ENCODE measurements at places on chromosomes 6 and 20.

GRCh38 chr6:130697995-130698535 lies 129.1 kb upstream of the SMLR1 start:
- peak; percentile 34 for DNase-seq

DNA sequence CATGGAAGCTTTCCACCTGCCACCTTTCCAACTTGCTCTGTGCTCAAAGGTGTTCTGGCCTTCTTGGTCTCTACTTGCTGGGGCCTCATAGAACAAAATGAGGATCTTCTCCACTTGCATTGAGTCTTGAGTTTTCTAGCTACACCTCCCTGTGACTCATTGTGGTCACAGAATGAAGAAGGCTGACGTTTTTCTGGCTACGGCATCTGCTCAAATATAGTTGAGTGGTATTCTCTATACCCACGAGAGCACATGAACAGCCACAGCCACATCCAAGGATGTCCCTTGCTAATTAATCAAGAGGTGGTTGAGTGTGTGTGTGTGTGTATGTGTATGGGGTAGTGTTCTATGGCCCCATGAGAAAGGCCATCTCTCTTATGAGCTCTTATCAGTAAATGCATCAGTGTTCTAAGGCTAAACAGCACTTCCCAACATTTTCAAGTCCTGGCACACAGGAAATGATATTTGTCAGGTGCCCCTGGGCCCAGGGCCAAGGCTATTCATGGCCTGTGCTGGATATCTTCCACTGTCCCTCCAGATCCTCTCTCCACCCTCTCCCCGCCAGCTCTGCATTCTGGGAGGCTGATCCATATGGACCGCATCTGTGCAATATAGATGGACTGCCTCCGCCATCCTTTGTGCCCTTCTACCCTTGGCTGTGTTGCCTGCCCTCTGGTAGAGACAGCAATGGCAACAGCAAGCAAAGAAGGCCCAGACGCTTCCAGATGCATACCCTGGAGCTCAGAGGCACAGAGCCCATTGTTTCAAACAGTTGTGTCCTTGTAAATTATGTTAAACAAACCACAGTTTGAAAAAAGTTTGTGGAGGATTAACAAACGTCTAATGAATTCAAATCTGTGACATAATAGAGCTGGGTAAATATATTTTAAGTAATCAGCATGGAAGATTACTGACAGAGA lies 150.2 kb downstream of the LRFN2 start:
- DNase-seq = peak; percentile 22

GRCh38 chr6:149806127-149806526 lies 56.6 kb downstream of the PCMT1 start:
- DNase-seq = no peak

DNA sequence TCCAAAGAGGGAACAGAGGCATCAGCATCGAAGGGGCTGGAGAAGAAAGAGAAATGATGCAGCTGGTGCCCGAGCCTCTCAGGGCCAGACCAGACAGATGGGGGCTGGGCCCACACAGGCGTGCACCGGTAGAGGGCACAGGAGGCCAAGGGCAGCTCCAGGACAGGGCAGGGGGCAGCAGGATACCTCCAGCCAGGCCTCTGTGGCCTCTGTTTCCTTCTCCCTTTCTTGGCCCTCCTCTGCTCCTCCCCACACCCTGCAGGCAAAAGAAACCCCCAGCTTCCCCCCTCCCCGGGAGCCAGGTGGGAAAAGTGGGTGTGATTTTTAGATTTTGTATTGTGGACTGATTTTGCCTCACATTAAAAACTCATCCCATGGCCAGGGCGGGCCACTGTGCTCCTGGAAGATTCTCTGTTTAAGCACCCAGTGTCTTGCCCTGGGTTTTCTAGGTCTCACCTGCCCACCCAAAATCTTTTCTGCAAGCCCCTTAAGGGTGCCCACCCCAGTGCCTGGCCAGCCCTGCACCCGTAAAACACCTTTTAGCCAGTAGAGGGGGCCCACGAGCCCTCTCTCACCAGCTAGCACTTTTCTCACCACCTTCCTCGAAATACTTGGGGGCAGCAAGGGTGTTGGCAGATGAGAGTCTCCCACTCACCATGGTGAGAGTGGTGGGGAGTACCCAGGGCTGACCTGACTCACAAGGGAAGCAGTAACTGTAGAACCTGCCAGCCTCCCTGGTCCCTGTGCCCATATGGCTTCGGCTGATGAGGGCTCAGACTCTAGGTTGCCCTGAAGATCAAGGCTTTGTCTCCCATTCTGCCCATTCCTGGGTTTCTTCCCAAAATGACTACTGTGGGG lies 35.7 kb upstream of the ID1 start:
- peak; percentile 69 for DNase-seq

DNA sequence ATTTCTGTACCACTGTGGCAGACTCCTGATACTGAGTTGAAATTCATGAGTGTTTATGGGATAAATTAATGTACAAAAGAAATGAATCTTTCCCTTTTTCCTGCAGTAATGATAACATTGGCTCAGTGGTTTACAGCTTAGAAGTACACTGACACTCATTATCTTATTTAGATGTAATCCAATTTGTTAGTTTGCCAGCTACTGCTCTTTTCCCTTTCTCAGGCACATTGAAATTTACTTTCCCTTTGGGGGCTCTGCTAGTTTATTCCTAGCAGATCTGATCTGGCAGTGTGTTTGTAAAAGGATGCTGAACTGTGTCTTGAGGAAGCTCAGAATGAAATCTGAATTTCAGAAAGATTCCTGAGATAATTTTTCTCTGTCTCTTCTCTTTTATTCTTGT lies 3.0 kb downstream of the CEP250 start:
- no peak for DNase-seq

DNA sequence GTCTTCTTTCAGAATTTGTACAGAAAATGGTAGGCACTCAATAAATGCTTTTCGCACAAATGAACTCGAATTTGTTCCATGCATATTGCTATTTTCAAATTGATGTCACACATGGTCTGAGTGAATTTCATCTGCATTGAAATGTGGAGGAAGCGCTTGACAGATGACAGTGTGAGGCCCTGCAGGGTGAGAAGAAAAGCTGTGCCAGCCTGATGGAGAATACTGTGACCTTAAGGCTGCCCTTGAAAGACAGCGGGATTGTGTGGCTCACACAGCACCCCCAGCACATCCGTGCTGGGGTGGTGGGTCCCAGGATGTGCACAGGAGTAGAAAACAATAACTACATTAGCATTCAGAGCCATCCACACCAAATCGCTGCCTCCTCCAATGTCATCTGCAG lies 14.8 kb upstream of the MCHR2 start:
- no peak for DNase-seq

- DNase-seq = no peak
These were observed 48.2 kb upstream of the FAM50B start for GRCh38 chr6:3800850-3801591.

GRCh38 chr6:143195349-143195845 lies 134.7 kb downstream of the AIG1 start:
- DNase-seq = no peak

DNA sequence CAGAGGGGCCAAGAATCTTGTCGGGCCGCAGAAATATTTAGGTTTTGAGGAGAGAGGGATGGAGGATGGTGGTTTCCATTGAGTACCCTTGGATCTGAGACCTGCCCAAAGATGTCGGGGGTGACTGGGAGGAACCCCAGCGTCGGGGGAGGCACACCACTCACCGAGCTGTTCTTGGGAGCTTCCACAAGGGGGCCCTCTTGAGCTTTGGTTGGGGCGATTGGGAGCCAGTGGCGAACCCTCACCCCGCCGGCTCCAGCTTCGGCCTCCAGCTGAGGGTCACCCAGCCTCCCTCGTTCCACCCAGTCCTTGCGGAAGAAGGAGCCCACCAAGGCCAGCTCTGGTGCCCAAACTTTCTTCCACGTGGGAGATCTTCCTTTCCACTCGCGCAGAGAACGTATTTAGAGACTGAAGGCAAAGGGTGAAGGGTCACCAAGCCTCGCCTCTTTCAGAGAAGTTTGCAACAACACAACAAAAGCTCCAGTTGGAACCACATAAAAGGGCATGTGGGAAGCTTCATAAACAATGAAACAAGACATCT lies 33.6 kb downstream of the APCDD1L start:
- peak; percentile 79 for DNase-seq

DNA sequence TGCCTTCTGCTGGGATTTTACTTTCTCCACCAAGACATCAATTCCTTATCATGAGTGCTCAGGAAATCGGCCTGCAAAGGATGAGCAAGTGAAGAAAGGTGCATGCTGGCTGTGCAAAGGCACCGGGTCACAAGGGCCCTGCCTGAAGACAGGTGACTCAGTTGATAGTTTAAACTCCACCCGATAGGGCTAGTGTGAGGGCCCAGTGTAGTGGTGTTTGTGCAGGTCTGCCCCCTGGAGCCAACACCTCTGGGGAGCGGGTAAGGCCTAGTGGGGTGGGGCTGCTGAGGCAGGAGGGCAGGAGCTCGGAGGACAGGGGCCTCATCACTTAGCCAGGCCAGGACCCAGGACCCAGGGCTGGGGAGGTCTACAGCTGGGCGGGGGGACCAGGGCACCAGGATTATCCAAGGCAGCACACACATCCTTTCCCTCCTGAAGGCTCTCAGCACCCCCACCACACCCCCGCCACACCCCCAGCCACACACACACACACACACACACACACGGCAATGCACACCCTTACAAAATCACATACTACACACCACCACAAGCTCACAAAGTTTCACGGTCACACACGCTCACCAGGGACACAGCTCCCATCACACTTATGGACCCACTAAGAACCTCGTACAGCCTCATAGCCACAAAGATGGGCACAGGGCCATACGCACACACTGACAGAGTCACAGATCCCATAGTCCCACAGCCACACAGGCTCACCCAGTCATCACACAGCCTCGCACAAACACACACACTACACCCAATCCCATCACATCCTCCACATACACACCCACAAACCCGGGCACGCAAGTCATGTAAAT lies 75.4 kb downstream of the GRM4 start:
- no peak for DNase-seq

- DNase-seq = no peak
These were observed 240.9 kb downstream of the COL12A1 start for GRCh38 chr6:74964871-74965441.

- DNase-seq = no peak
These were observed 210.3 kb downstream of the BCKDHB start for GRCh38 chr6:80316686-80317231.

DNA sequence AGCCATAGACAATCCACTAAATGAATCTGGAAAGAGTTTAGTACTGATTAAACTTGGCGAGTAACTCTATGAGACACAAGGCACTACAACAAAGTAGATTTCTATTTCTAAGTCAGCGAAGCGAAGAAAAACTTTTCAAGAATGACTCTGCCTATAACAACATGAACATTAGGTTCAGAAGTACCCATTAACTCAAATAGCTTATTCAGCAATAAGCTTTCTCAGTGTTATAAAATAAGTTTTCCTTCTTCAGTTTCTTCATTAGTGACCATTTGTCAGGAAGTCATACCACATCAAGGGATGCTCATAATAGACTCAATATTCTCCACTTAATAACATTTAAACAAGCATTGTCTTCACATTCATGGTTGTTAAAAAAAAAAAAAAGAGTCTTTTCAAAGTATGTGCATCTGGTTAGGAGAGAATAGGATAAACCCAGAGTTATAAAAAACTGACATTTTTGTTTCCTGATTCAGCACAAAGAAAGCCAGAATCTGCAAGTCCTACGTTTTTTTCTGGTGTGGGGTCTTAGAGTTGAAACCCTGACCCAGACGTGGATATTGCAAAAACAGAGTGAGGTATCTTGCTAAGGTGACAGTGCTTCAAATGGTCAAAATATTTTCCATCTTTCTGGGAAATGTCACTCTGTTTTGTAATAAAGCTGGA lies 148.2 kb upstream of the PREP start:
- no peak for DNase-seq
